ENCODE measurements at places on chromosomes 5 and 9. TPM values are rescaled to one million over a fixed set of nuclear protein-coding genes. Genes with fewer than 3 reads are reported as not detected.

- DNase-seq: no peak
Measured at GRCh38 chr9:104774831-104775573, 11.1 kb downstream of the NIPSNAP3B start.

DNA sequence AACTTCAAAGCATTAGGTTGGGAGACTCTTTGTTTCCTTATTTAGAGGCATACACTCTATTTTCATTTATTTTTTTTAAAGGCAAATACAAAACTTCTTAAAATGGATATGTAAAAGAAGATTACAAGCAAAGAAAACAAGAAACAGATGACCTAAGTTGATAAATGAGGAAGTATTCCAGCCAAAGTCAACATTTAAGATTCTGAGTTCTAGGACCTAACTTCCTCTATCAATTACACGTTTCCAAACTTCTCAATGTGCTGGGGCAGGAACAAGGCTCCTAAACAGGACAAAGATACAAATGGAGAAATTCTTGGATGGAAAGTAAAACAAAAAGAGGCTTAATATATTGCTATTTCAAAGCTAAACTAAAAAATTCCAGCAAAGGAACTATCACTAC, 89.5 kb downstream of the TLE1 start:
- DNase-seq: no peak

The INSL4 gene
- 0.29 TPM for total RNA-seq

DNA sequence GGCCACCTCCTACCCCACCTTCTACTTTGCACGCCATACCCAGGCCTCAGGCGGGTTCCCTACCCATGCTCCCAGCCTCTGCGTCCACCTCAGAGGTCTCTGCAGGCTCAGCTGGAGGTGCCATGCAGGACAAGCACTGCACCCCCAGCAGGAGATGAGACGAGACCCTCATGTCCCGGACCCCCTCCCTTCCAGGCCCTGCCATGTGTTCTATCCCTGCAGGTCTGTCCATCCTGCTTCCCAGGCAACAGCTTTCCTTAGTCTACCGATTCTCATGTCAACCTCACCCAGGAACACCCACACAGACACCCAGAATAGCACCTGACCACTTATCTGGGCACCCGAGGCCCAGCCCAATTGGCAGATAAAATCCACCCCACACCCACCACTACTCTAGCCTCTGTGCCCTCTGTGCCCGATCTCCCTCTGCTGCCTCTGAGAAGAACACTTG, 52.1 kb downstream of the SEMA4D start:
- DNase-seq: no peak

DNA sequence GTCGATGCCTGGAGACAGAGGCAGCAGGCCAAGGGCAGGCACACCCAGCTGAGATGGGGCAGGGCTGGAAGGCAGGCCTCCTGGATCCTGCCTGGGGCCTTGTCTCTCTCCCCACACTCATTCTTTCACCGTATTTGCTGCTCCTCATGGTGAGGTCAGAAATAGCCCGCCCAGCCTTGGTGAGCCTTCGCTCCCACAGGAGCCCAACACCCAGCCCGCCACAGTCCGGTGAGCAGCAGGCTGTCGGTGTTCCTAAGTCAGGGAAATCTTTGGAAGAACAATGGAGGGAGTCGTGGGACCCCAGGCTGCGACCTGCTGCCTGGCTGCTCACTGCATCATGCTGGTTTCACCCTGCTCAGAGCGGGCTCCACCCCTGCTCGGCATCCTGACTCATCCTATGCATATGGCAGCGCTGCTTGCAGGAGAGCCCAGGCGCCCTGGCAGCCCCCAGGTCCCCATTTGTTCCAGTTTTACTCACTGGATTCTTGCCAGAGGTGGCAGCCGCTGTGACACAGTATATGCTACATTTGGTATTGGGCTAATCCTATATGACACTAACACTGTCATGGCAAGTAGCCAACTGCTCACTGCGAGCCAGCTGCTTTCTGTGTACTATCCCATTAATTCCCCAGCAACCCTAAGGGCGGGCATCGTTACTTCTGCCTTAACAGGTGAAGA, 53.2 kb upstream of the NCS1 start:
- no peak for DNase-seq

DNA sequence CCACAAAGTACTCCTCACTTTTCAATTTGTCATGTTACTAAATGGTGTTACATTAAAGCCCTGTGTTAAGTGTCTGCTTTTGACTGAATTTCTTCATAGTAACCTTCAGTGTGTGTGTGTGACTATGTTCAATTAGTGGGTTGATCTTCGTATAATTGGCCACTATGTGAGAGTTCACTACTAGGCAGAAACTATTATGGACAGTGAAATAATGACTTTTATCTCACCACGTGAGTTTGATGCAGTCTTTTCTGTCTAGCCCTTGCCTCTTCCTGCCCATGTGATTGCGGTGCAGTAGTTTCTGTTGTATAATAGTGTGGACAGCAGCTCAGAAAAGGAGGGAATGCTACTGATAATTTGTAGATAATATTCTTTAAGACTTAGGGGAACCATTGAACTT, 1.8 kb upstream of the MAML1 start:
- no peak for DNase-seq

The SLC25A48 gene
- total RNA-seq: 8.2 TPM

The SLU7 gene
- total RNA-seq: 37.7 TPM

DNA sequence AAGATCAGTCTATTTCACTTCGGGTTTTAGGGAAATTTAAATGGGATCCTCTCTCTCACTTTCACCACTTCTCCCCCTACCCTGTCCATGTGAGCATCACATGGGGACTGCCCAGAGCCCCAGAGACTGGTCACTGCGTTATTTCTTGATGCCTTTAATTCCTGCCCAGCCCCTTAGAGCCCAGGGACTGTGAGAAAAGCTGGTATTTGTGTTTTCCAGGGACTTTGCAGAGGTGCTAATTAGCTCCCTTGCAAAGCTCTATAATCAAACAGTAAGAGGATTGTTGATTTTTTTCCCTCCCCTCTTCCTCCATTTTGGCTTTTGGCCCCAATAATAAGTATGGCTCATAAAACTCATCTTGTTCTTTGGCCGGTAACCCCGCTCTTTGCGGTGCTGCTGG, 35.6 kb downstream of the NTRK2 start:
- no peak for DNase-seq

All from type B pancreatic cell (in vitro differentiated cells).